Right atrium auricular region (tissue), 2 donors: ENCODE measurements at places on chromosomes 5 and 9.

DNA sequence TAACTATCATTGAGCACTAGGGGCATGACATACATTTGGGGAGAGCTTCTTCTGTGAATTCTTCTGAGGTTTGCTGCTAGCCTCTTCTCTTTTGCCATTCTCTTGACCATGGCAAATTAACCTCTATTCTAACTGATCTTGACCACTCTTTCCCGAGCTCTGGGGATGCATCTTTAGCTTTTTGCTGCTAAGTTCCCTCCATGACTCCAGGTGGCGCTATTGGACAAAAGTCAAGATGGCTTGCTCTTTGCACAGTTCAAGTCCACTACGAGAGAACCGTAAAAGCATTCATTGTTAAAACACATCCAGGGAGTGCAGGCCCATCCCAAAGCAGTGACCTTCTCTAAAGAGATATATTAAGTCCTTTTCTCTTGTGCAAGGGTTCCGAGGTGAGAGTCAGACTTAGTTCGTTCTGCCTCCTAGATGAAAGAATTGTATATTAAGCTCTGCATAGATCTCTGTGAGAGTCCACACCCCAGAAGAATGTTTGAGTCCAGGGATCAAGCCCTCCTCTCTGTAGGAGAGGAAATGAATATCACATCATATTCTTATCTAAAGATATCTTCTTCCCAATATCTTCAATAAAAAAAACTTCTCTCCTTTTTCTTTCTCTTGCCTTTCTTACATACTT, 1152.9 kb upstream of the CDH6 start:
- H3K4me3 ChIP-seq: no peak overlapping the region
- no peaks in the 10 kb centered on the region for H3K4me1 ChIP-seq
- no peaks in the 10 kb centered on the region for H3K36me3 ChIP-seq
- DNase-seq: no peak
- no peak overlapping the region for H3K27ac ChIP-seq

DNA sequence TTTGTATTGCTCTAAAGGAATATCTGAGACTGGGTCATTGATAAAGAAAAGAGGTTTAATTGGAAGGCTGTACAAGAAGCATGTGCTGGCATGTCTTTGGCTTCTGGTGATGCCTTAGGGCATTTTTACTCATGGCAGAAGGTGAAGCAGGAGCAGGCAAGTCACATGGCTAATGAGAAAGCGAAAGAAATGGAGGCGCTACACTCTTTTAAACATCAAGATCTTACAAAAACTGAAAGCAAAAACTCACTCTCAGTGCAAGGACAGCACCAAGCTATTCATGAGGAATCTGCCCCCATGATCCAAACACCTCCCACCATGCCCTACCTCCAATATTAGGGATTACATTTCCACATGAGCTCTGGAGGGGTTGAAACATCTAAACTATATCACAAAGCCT, 1458.8 kb upstream of the ACO1 start:
- DNase-seq: no peak
- H3K4me1 ChIP-seq: no peaks in the 10 kb centered on the region
- no peak overlapping the region for H3K27ac ChIP-seq

DNA sequence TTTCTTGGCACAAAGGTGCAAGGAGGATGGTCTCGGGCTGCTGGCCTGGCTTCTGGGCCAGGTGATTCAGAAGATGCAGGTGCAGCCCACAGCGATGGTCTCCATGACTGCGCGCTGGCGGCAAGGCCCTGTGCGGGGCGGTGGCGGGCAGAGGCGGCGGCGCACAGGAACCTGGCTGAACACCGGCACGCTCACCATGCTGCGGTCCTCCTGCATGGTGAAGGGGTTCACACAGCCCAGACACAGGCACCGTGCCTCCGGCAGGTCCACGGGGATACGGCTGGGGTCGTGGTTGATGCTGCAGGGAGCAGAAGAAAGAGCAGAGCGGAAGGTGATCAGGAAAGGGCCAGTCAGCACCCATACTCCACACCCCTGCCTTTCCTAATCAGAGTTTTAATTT, 4.8 kb downstream of the IL17B start:
- no peak overlapping the region for H3K4me3 ChIP-seq
- DNase-seq: no peak
- no peaks in the 10 kb centered on the region for H3K36me3 ChIP-seq
- H3K27me3 ChIP-seq: no peaks in the 10 kb centered on the region

GRCh38 chr5:158942217-158942616, 157.5 kb downstream of the EBF1 start:
- H3K4me3 ChIP-seq: no peak overlapping the region
- no peak for DNase-seq
- no peaks in the 10 kb centered on the region for H3K27me3 ChIP-seq
- no peak overlapping the region for H3K27ac ChIP-seq
- H3K36me3 ChIP-seq: no peaks in the 10 kb centered on the region

GRCh38 chr9:107566611-107567061, 77.1 kb upstream of the KLF4 start:
- DNase-seq: no peak
- no peak overlapping the region for H3K27ac ChIP-seq
- no peaks in the 10 kb centered on the region for H3K27me3 ChIP-seq

GRCh38 chr9:133375116-133375723, 640 bp downstream of the SURF4 start:
- no peaks in the 10 kb centered on the region for H3K4me1 ChIP-seq
- H3K36me3 ChIP-seq: peaks cover 8% of the 10 kb centered on the region
- H3K4me3 ChIP-seq: peak overlapping the region; percentile 98
- DNase-seq: no peak
- peak overlapping the region; percentile 92 for H3K27ac ChIP-seq
